ENCODE measurements at places on chromosomes 7 and 10.

- DNase-seq, result no peak
Observed at GRCh38 chr7:51727441-51727840, 410.8 kb upstream of the COBL start.

DNA sequence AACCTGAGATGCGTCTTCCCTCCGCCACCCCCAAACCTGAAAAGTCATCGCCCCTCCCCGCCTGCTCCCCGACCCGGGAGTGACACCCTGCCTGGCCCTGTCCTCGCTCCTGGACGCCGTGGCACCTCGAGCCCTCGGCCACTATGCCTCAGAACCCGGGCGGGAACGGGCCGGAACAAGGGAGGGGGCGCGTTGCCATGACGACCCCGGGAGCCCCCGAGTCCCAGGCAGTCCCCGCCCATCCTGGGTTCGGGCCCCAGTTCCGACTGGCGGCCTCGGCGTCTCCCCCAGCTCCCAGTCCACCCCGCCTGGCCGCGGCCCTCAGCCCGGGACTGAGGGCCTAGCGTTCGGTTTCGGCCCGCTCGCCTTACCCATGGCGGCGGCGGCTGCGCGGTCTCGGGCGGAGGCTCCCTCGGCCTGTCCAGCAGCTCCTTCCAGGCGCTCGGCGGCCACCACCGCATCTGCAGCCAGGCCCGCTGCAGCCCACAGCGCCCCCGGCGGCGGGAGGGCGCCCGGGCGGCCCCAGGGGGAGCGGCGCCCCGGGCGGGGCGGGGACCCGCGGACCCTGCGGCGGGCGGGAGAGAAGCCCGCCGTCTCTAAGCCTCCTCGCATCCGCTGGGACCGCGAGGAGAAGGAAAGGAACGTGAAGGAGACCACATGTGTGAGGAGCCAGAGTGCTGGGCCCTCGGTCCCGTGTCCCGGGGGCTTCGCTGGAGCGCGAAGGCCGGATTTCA lies at the start of gene RUFY2:
TSS of gene RUFY2 (minus strand) at position 463 of the 734 bp plus-strand sequence. CDS start at position 375, 88 bp downstream.
- peak; percentile 63 for DNase-seq

- DNase-seq, result no peak
Observed at GRCh38 chr7:104106108-104106905, 101.5 kb downstream of the ORC5 start.

GRCh38 chr7:78020136-78020873 lies 221.7 kb downstream of the PHTF2 start:
- peak; percentile 69 for DNase-seq

DNA sequence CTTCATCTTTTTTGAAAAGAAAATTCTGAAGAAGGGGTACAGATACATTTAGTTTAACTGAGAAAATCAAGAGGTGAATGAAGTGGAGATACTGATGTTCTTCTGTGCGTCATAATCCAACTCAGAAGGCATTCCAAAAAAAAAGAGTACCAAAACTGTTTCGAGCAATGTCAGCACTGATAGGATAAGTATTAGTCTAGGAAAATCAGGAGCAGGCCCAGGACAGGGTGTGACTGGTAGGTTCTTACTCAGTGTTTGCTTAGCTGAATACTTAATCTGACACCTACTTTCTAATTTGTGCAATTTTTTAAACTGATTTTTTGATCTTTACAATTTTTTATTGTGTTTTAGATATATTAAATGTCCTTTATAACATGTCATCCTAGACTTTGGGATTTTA lies 4.3 kb downstream of the BZW2 start:
- no peak for DNase-seq

All from inflammatory macrophage treated with lipopolysaccharide for 1 hour (primary cell).